ENCODE measurements at places on chromosomes 12 and 14. TPM values are rescaled to one million over a fixed set of nuclear protein-coding genes. Genes with fewer than 3 reads are reported as not detected.

DNA sequence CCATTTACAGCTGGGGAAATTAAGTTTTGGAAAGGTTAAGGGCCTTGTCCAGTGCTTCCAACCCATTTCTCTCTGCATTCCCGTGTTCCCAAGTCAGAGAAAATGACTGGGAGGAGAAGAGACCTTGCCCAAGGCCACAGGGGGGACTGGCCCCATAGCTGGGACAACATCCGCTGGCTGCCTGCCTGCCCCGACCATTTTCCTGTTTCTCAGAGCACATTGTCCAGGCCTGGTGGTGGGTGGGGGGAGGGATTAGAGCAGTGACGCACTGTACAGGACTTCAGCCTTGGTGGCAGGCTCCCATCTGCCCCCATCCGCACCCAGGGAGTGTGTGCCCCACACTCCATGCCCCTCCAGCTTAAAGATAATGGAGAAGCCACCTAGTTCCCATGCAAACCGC lies 27.7 kb downstream of the DIO3 start:
- H3K27ac ChIP-seq = no peak overlapping the region
- no peak for DNase-seq
- H3K4me3 ChIP-seq = no peak overlapping the region

The C12orf60 gene
- total RNA-seq = 1.1 TPM

The CHGA gene
- not detected for total RNA-seq

DNA sequence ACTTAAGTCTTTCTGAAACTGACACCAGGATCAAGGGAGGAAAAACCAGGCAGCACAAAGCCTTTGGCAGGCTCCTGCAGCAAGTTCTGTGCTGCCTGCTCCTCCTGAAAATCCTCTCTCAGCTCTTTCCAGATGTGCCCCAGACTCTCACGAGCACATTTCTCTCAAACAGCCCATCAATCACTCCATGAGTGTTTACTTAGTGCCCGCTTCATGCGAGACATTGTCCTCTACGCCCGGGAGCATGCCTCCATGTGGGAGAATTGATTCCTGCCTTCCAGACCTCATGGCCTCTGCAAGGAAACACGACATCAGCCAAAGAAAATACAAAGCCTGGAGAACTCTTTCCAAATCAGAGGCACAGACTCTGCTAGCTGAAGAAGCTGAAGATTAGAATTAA lies 46.5 kb upstream of the TSPAN11 start:
- no peak overlapping the region for H3K4me3 ChIP-seq
- H3K36me3 ChIP-seq = no peaks in the 10 kb centered on the region
- no peak overlapping the region for H3K27ac ChIP-seq
- DNase-seq = no peak
- peaks cover 26% of the 10 kb centered on the region for H3K27me3 ChIP-seq
- no peaks in the 10 kb centered on the region for H3K4me1 ChIP-seq

The LRCOL1 gene
- not detected for total RNA-seq

DNA sequence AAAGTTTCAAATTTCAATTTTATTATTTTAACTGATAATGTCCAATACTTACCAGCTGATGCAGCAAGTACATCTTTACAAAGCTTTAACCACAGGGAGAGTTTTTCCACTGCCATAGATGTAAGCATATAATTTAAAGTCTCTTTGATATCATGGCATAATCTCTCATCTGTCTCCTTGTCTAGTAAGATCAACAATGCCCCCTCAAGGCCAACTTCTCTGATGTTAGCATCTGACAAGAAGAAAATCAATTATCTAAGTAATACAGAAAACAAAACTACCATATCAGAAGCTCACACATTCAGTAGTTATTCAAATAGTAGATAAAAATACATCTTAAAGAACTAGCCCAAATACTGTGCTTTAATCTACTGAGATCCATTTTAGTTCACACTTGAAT lies 94.2 kb downstream of the HEATR5A start:
- no peak for DNase-seq
- H3K27ac ChIP-seq = no peak overlapping the region
- H3K36me3 ChIP-seq = no peaks in the 10 kb centered on the region
- H3K4me3 ChIP-seq = no peak overlapping the region
- no peaks in the 10 kb centered on the region for H3K27me3 ChIP-seq

The SRGAP1 gene
- 0.09 TPM for total RNA-seq

The ACSM4 gene
- not detected for total RNA-seq

GRCh38 chr14:41299924-41300323 lies 306.8 kb upstream of the LRFN5 start:
- no peaks in the 10 kb centered on the region for H3K4me1 ChIP-seq
- H3K36me3 ChIP-seq = no peaks in the 10 kb centered on the region
- H3K27ac ChIP-seq = no peak overlapping the region
- H3K4me3 ChIP-seq = no peak overlapping the region

The C12orf42 gene
- 9.2 TPM for total RNA-seq

The CLEC14A gene
- not detected for total RNA-seq

- no peak overlapping the region for H3K4me3 ChIP-seq
- no peaks in the 10 kb centered on the region for H3K27me3 ChIP-seq
- H3K36me3 ChIP-seq = no peaks in the 10 kb centered on the region
- no peak for DNase-seq
- H3K27ac ChIP-seq = peak overlapping the region; percentile 0
Measured at GRCh38 chr14:50778721-50779483, 52.1 kb downstream of the NIN start.

The KRT72 gene
- 46.1 TPM for total RNA-seq

DNA sequence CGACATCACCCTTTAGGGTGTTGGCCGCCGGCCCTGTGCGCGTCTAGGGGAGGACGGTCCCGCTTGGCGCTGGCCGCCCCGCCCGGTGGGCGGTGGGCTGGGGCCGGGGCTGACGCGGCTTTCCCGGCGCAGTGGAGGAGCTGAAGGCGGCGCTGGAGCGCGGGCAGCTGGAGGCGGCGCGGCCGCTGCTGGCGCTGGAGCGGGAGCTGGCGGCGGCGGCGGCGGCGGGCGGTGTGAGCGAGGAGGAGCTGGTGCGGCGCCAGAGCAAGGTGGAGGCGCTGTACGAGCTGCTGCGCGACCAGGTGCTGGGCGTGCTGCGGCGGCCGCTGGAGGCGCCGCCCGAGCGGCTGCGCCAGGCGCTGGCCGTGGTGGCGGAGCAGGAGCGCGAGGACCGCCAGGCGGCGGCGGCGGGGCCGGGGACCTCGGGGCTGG lies 3.6 kb downstream of the TNFAIP2 start:
- H3K36me3 ChIP-seq = no peaks in the 10 kb centered on the region
- no peak for DNase-seq
- H3K27me3 ChIP-seq = peaks cover 47% of the 10 kb centered on the region

DNA sequence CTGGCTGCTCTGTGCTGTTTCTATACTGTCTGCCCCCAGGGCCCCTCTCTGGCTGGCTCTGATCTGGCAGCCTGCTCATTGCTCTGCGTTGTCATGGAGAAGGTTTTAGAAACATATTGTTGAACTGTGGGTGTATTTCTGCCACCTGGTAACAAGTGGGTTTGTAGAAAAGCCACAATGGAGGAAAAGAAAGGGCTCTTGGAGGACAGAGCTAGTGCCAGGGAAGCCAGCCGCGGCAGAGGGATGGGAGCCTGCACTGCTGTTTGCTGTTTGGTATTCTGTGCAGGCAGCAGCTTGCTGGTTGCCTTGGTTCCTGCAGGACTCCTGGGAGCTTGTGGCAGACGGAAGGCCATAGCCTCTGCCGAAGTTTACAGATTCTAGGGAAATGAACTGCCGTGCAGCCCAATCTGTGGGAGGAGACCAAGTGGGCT lies 15.1 kb downstream of the CCDC177 start:
- H3K27me3 ChIP-seq = no peaks in the 10 kb centered on the region
- no peak overlapping the region for H3K27ac ChIP-seq
- H3K4me1 ChIP-seq = no peaks in the 10 kb centered on the region
- H3K4me3 ChIP-seq = no peak overlapping the region
- no peaks in the 10 kb centered on the region for H3K36me3 ChIP-seq
- DNase-seq = no peak

- no peak overlapping the region for H3K4me3 ChIP-seq
- no peaks in the 10 kb centered on the region for H3K27me3 ChIP-seq
- H3K36me3 ChIP-seq = no peaks in the 10 kb centered on the region
Measured at GRCh38 chr14:78997811-78998210, 827.6 kb downstream of the NRXN3 start.

The GALNT4 gene
- 9.6 TPM for total RNA-seq

GRCh38 chr12:129701631-129702101 lies 202.2 kb downstream of the TMEM132D start:
- no peak overlapping the region for H3K4me3 ChIP-seq
- no peak overlapping the region for H3K27ac ChIP-seq
- no peaks in the 10 kb centered on the region for H3K4me1 ChIP-seq
- DNase-seq = no peak
- no peaks in the 10 kb centered on the region for H3K36me3 ChIP-seq

The HVCN1 gene
- 6.0 TPM for total RNA-seq

The BLOC1S1 gene
- 49.4 TPM for total RNA-seq

The NOVA1 gene
- not detected for total RNA-seq

DNA sequence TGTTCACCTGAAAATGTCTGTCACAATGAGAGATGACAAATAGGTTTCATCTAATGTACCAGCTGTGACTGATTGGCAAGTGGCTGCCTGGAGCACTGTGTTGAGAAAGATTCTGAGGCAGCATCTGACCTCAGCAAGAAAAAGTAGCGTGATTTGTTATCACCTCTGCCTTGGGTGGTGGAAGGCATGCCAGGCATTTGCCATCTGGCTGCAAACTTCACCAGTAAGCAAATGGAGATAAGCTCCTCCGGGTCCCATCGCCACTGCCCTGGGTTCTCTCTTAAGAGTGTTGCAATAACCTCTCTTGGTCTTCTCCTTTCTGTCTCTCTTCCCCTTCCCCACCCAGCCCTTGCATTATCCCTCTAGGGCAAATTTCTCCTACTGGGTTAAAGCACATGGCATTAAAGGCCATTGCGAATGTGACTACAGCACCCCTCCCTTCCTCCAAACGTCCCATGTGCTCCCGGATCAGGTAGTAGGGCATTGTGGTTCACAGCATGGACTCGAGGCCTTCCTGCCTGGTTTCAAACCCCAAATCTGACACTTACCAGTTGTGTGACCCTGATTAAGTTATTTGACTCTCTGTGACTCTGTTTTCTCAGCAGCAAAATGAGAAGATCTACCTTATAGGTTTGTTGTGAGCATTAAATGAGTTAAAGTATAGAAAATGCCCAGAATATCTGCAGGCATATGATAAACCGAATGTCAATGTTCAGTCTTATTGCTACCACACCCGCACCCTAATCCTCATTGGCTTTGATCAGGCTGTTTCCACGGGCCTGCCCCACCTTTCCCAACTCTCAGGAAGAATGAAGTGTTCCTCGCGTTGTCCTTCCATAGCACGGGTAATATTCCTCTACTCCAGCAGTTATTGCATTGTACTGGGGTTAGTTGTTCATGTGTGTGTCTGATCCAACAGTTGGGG lies 8.2 kb upstream of the LGALS3 start:
- no peaks in the 10 kb centered on the region for H3K36me3 ChIP-seq
- no peak overlapping the region for H3K27ac ChIP-seq
- H3K4me3 ChIP-seq = no peak overlapping the region
- peaks cover 12% of the 10 kb centered on the region for H3K4me1 ChIP-seq
- no peaks in the 10 kb centered on the region for H3K27me3 ChIP-seq

DNA sequence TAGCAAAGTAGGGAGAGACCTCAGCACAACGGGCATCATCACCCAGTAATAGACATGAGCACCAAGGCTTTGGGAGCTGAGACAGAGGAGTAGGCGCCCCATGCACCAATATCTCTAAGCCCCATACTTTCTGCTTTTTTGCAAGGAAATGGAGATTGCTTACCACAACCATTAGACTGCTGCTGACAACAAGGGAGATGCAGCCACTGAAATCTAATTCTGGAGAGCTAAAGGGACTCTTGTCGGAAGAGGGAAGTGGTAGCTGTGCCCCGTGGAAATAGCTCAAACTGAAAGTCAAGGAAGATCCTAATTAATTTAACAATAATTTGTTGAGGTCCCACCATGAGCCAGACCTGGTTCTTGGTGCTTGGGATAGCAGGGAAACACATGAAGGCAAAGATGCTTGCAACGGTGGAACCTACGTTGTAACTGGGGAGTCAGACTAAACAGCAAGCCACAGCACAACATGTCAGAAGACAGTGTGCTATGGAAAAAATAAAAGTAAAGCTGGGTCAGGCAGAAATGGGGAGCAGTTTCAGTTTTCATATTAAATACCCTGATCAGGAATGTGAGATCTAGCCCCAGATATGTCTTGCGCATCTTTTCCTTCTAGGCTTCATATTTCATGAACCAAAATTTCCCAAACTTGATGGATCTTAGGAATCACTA lies 1131.0 kb downstream of the BCL11B start:
- H3K4me1 ChIP-seq = peaks cover 61% of the 10 kb centered on the region
- no peak for DNase-seq
- H3K36me3 ChIP-seq = no peaks in the 10 kb centered on the region
- H3K4me3 ChIP-seq = no peak overlapping the region

The SCN8A gene
- total RNA-seq = 0.41 TPM

The NPFF gene
- total RNA-seq = not detected

- H3K4me1 ChIP-seq = peaks cover 30% of the 10 kb centered on the region
- DNase-seq = no peak
- no peak overlapping the region for H3K4me3 ChIP-seq
Measured at GRCh38 chr12:19242581-19242980, 113.0 kb downstream of the PLEKHA5 start.

GRCh38 chr12:130556486-130557055 lies 159.5 kb downstream of the RIMBP2 start:
- H3K27me3 ChIP-seq = peaks cover 15% of the 10 kb centered on the region
- no peaks in the 10 kb centered on the region for H3K36me3 ChIP-seq

The EIF2S3B gene
- total RNA-seq = 3.9 TPM

DNA sequence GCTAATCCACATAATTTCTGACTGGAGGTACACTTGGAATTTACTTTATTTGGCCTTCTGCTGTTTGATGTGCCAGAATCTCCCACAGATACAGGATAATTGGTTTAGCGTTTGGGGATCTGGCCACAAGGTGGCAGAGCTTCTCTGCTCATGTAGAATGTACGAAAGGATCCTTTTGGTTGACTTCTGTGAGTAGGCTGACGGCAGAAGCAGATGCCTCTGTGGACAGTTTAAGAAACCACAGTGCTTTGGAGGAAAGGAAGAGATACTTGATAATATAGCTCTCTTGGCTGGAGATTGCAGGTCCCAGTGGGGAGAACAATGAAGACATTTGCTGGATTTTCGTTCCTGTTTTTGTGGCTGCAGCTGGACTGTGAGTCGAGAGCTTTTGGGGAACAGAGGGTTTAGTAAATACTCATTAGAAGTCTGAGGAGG lies 75.3 kb upstream of the OR4E1 start:
- H3K36me3 ChIP-seq = no peaks in the 10 kb centered on the region
- no peak overlapping the region for H3K4me3 ChIP-seq
- H3K27ac ChIP-seq = peak overlapping the region; percentile 5
- no peak for DNase-seq
- no peaks in the 10 kb centered on the region for H3K4me1 ChIP-seq

The RPGRIP1 gene
- 0.76 TPM for total RNA-seq

The SAMD15 gene
- total RNA-seq = 0.15 TPM

- no peak for DNase-seq
- H3K27ac ChIP-seq = no peak overlapping the region
- no peaks in the 10 kb centered on the region for H3K27me3 ChIP-seq
- no peaks in the 10 kb centered on the region for H3K36me3 ChIP-seq
- peaks cover 15% of the 10 kb centered on the region for H3K4me1 ChIP-seq
Measured at GRCh38 chr12:12909995-12910420, 18.6 kb downstream of the GPRC5A start.

DNA sequence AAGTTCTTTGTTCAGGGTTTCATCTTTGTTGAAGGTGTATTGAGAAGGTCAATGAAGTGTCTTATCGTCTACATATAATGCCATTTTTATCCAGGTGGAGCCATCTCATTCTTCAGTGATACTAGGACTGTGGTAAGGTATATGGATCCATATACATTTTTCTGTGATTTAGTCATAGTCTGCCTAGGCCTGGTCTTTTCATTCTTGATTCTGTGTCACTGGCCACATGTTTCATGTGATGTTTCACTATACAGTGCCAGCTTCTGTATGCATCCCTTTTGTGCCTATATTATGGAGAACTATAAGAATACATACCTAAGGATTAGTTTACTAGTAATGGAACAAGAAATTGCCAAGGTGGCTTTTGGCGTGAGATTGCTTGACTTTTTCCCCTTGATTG lies 40.5 kb downstream of the VEZT start:
- DNase-seq = no peak
- H3K27ac ChIP-seq = no peak overlapping the region
- H3K27me3 ChIP-seq = no peaks in the 10 kb centered on the region
- no peak overlapping the region for H3K4me3 ChIP-seq

Measured in T-cell (primary cell).